ENCODE measurements at places on chromosomes 4 and X.

DNA sequence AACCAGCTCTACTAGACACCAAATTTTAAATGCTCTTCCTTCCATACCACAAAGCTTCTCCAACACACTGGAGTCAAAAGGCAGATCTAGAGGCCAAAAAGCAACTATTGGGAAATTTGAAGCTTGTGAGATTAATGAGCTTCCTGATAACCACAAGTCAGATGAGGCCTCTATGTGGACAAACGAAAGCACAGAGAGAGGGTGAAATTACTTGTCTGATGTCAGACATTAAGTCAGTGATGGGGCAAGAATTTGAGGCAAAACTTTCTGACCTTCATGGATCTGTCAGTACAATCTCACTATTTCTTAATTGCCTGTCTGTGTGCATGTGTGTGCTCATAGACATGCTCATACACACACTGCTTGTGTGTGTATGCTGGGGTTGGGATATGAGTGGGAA lies 103.6 kb downstream of the GUCY2F start:
- no peak for DNase-seq

DNA sequence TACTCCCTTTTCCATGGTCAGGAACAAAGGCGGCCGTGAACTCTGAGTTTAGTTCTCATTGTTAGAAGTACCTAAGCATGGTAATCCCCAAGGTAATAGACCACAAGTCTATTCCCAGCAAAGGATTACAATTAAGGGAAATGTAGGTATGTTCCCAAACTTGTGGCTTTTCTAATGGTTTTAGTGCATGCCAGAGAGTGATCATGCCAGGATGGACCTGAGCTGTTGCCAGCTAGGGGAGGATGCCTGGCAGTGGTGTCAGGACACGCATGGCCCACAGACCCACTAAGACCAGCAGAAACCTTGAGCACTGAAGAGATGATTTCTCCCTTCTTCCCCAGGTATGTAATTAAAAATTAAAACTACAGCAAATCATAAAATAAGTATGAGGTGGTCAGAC lies 60.8 kb downstream of the COQ2 start:
- peak; percentile 28 for DNase-seq

DNA sequence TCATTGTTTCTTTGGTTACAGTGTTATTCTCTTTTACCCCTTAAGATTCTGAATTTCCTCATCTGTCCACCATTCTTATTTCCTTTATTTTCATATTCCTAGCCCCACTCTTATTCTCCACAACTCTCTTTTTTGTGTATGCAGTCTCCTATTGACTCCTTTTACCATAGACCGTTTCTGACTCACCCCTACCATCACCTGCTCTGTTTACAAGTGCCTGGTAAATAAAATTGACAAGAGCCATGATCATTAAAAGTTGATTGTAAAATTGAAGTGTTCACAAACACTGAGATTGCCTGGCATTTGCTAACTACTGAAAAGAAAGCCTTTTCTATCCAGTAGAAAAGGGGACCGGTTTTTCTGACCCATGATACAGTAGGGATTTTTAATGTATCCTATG lies 54.4 kb downstream of the MRPL1 start:
- DNase-seq = no peak

- no peak for DNase-seq
These were observed 738.4 kb downstream of the PCDH18 start for GRCh38 chr4:136793848-136794247.

DNA sequence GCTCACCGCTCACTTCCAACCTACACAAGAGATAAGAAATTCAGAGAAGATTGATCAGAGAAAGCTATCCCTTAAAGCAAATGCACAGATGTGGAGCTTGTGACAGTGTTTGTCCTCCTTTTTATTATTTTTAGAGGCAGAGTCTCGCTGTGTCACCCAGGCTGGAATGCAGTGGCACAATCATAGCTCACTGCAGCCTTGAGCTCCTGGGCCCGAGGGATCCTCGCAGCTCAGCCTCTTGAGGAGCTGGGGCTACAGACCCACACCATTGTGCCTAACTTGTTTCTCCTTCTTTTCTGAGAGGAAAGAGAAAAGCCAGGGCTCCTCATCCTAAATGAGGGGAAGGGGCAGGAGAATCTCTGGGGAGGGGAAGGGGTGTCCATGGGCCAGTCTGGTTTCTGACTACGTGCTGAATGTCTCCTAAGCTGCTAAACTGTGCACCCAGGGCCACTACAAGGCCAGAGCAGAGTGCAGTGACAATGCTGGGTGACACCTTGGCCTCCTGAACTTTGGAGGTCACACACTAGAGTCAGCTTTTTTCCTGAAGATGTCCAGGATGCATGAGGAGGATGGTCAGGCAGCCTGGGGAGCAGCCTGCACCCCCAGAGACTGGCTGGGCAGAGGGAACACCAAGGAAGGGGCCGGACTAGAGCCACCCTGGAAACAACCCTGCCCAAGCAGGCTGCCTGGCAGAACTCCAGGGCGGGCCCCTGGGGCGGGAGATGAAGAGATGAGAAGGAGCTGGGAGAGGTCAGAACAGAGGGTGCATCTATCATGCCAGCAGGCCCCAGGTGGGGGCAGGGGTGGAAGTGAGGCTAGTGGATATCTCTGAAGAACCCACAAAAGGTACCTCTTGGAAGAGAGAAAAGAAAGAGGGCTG lies 55.5 kb upstream of the PROM1 start:
- no peak for DNase-seq

DNA sequence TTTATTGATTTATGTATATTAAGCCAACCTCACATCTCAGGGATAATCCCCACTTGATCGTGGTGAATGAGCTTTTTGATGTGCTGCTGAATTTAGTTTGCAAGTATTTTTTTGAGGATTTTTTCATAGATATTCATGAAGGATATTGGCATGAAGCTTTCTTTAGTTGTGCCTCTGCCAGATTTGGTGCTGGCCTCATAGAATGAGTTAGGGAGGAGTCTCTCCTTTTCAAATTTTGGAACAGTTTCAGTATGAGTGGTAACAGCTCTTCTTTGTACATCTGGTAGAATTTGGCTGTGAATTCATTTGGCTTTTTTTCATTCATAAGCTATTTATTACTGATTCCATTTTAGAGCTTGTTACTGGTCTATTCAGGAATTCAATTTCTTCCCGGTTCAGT lies 197.2 kb upstream of the NDST4 start:
- DNase-seq = no peak

- DNase-seq = no peak
These were observed 37.0 kb downstream of the ZFX start for GRCh38 chrX:24186483-24186882.

- no peak for DNase-seq
These were observed 356.2 kb downstream of the ADGRL3 start for GRCh38 chr4:61556277-61556676.

GRCh38 chr4:188466001-188466400 lies 326.8 kb downstream of the TRIML1 start:
- DNase-seq = no peak

- DNase-seq = no peak
These were observed 119.5 kb downstream of the PJA1 start for GRCh38 chrX:69045616-69046345.

DNA sequence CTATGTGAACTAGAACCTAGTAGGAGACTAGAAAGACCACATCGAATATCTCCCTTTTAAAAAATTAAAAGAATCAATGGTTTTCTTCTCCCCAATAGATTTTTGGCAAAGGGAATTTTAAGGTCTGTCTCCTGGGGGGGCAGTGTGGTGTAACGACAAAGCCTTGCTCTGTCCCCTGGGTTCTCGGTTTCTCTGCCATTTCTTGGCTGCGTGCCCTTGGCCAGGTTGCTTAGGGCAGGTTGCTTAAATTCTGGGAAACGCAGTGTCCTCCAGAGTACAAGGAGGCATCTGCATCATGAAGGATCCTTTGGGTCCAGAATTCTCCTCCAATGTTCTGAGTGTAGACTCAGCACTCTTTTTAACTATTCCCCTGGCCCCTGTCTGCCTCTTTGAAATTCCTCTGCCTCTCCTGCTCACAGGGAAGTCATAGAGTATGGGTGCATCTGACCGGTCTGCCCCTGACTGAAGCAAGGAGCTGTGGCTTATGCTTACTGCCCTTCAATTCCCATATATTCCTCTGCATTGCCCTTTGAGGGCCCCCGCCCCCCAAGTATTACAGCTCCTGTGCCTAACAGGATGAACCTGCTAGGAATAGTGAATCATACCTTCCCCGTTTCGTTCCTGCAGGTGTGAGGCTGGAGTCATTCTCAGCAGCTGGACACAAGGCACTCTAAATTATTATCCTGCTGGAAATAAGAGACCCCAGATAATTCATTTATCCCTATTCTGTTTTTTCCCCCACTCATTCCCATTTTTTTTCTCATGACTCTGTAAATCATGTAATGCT lies 2.2 kb downstream of the KIT start:
- DNase-seq = no peak

DNA sequence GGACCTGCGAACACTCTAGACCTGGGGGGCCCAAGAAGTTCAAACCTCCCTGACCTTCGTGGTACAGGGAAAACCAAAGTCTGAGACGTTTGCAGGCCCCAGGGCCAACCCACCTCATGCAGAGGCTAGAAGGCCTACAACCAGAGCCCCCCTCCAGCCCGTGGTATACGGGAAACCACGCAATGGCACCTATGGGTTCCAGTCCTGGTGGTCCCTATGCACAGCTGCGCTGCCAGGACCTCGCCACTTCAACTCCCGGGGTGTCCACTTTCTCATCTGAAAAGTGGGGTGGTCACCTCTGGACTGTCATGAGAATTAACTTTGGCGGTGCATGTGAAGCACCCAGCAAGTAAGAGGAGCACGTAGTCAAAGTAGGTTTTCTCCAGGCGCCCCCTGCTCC lies 8.4 kb upstream of the MSX1 start:
- no peak for DNase-seq

DNA sequence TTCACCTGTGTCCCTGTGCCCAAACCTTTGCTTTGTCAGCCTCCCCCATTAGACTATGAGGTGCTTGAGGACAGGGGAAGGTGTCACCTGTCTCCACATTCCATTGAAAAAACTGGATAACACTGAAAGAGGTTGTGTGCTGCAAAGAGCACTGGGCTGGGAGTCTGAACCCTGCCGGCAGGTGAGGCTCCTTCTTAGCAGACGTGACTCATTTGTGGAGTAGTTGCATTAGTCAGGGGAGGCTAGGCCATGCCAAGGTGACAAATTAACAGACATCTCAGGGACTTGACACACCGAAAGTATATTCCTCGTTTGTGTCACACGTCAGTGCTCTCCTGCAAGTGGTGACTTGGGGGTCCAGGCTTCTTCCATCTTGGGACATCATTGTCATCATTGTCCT lies 95.9 kb upstream of the STX18 start:
- no peak for DNase-seq

GRCh38 chr4:5814421-5814820 lies 78.5 kb downstream of the CRMP1 start:
- DNase-seq = no peak

DNA sequence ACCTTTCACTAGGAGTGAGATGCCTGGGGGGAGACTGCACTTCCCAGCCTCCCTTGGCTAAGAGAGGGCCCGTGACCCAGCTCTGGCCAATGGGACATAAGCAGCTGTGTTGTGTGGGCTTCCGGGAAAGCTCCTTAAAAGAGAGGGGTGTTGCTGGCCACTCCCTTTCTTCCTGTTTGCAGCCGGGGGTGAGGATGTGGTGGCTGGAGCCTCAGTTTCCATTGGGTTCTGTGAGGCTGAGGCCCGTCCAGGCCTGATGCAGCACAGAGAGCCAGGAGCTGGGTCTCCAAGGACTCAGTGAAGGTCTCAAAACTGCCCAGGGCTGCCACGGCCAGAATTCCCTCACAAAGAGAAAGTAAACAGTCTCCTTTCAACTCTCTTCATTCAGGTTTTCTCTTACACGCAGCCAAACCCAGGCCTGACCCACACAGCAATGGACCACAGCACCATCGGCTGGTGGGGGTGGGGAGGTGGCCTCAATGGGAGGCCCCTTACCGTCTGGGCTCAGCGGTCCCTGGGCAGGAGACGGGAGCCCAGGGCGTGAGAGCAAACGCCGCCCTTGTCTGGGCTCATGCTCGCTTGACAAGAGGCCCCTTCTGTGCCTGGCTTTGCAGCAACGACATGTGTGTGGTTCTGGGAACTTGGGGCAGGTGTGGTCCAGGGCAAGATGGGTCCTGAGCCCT lies 6.6 kb downstream of the NKX1-1 start:
- DNase-seq = no peak

DNA sequence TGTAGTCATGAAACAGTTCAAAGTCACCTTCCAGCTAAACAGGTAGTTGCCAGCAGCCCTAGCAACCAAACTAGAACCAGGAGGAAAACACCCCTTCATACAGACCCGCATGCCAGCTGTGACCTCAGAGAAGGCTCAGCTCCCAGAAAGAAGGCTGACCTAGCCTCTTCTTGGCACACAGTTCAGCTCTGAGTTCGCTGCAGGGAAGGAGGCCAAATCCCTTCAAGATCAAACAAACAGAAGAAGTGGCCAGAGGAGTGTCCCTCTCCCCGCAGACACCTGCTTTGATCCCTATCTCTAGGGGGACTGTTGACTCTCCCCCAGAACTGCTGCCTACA lies 56.0 kb downstream of the HADH start:
- peak; percentile 33 for DNase-seq

GRCh38 chr4:126306152-126306869 lies 991.6 kb downstream of the FAT4 start:
- DNase-seq = no peak

DNA sequence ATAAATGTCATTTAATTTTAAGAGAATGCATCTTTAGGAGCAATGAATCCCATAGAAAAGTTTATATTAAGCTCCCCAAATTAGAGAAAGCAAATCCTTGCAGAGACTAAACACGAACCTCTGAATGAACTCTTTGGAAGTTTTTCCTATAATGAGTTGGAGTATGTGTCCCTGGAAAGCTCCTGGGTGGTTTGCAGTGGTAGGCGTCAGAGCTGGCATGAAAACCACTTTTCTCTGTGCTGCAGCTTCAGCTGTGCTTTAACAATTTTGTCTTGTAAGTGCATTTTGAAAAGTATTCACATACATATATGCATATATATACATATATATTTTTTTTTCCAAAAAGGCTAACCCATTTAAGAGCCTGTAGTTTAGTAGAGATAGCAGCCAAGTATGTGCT lies 148.7 kb upstream of the TBC1D9 start:
- no peak for DNase-seq

DNA sequence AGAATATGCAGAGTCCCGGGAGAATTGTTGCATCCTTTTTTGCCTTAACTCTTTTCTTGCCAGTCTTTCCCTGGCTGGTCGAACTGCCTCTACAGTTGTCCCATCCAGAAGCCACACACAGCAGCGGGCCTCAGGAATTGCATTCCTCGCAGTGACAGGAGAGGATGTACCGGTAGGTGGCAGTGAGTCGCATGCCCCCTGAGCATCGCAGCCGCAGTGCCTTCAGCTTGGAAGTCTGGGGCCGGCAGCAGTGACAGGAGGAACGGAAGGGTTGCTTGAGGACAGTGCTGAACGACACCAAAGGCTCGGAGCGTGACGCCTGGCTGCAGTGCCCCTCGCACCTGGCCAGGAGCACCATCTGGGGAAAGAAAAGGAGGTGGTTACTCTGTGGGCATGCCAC lies 23.5 kb downstream of the NDP start:
- no peak for DNase-seq

DNA sequence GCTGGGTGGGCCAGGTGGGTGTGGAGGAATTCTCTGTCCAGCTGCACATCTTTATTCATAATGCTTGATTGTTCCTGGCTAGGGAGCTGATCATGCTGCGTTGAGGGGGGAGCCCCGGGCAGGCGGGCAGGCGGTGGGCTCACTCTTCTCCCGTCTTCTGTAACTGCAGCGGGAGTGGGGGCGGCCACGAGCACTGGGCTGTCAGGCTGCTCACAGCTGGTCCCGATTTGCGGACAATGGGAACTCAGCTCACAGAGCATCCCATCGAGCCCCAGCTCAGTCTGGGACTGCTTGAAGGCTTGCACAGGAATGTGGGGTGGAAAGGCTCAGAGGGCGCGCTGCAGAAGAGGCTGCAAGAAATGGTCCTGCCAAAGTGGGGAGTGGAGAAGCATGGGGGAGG lies 63.8 kb downstream of the EFNB1 start:
- no peak for DNase-seq
